ENCODE measurements at places on chromosomes 12 and 14.

DNA sequence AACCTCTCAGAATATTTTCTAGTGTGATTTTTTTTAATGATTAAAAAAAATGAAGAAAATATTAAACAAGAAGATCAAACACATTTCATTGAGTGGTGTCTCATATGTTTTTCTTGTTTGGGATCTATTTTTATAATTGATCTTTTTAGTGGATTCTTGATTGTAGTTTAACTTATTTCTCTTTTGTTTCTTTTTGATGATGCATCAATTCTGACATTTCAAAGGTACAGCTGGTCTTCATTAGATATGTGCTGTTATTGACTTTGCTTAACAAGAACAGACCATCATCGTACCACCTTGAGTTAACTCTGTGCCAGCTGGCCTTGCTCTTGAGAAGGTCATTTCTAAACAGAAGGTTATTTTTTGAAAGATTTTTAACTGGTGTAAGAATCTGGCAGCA, 45.8 kb upstream of the FGD4 start:
- no peak for DNase-seq

DNA sequence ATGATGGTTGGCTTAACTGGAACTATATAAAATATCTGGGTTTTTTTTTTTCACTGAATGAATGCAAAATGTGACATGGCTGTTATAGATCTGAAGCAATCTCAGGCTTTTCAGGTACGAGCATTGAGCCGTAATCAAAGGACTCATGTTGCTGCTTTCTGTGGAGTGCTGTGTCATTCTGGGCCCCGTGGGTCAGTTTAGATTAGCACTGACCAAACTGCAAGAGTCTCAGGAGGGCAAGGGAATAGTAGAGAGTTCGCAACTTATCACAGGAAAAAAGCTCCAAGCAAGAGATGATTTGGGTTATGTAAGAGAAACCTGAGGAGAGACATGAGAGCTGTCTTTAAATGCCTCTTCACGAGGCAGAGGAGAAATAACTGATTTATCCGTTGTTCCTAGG, 59.1 kb downstream of the UBR7 start:
- DNase-seq, result no peak

DNA sequence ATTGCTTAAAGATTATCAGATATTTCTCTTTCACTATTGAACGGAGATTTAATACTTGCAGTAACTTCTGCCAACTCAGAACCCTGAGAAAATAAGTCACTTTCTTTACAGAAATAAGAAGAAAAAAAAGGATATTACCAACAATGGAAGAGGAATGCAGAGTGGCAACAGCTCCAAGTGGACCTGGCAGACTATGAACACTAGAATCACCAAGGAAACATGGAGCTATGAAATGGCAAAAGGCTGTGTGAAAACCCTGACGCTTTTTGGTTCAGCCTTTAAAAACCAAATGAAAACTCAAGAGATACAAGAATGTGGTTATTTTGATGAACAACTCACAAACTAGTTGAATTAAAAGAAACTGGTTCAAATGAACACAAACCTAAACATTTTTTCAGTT, 17.7 kb downstream of the DTD2 start:
- DNase-seq, result peak; percentile 48

GRCh38 chr12:47554046-47554653, 151.7 kb downstream of the RPAP3 start:
- DNase-seq, result no peak

DNA sequence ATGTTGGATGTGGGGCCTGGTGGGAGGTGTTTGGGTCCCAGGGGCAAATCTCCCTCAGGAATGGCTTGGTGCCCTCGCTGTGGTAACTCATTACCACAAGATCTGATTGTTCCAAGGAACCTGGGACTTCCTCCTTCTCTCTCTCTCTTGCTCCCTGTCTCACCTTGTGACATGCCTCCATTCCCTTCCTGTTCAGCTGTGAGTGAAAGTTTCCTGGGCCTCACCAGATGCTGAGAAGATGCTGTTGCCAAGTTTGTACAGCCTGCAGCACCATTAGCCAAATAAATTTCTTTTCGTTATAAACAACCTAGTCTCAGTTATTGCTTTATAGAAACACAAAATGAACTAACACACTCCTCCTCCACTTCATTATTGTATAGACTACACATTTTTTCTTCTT, 759.8 kb upstream of the MDGA2 start:
- DNase-seq, result no peak

GRCh38 chr12:80937391-80938238, at the start of gene LIN7A:
Gene LIN7A (minus strand): TSS chr12:80937934. CDS start chr12:80937722, 212 bp downstream.
- peak; percentile 91 for DNase-seq

DNA sequence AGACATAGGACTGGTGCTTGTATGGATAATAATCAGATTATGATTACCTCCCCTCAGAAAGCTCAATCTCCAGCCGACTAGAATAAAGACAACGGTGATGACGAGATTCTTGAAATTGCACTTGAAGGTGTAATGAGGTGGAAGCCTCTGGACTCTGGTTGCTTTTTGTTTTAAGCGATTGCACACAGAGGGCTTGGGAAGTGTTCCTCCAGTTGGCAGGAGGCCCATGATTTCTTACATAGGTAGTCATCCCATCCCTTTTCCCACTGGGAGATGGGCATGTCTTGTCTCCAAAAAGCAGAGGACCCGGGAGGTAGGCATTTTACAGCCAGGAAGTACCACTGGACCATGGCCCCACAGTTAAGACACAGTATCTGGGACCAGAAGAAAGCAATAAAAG, 165.7 kb upstream of the FKBP4 start:
- DNase-seq, result no peak

DNA sequence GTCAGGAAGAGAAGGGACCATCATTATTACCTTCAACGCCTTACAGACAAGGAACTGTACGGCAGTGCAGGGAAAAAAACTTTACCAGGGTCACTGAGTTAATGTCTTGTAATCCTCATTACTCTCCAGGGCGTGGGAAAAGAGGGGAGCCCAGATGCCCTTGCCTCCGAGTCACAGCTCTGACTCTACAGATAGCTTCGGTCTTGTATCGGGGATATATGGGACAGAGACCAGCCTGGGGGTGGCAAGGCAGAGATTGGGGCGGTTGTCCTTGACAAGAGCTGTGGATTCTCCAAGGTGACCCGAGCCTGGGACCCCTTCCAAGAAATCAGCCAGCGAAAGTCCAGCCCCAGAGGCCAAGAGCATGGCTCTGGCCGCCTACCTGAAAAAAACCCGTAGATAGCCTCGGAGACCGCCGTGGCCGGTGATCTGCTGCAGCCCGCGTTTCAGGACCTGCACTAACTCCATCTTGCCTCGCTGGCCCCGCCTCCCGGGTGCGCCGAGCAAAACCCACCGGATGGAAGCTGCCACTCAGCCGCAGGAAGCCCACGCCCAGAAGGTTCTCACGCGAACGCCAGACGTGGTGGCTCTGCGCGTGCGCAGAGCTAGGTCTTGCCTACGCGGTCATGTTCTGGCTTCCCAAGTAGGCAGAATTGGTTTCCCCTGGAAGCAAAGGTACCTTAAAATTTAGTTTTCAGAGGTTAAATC, at the start of gene NDUFA12:
Gene NDUFA12, minus strand, starts transcription at position 485 of the 708 bp plus-strand sequence. Its CDS starts 17 bp downstream, at position 468.
- peak; percentile 98 for DNase-seq

GRCh38 chr12:107233551-107233950, 140.2 kb upstream of the CRY1 start:
- DNase-seq, result no peak

DNA sequence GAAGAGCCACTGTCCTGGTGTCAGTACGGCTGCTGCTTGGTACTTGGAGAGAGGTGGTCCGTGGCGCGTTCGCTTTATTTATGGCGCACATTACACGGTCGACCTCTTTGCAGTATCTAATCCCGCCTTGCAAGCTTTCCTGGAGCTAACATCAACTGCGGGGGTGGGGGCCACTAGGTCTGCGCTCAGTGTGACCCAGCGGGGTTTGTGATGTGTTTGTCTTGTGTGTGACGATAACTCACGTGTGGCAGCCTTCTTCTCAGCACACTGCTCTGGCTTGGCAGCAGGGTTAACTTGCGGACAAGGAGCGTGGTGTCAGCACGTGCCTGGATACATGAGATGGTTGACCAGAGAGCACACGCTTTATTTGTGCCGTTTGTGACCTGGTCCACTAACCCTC, 122.2 kb upstream of the RTL1 start:
- no peak for DNase-seq

GRCh38 chr14:51644217-51644933, 7.3 kb upstream of the FRMD6 start:
- DNase-seq, result no peak

DNA sequence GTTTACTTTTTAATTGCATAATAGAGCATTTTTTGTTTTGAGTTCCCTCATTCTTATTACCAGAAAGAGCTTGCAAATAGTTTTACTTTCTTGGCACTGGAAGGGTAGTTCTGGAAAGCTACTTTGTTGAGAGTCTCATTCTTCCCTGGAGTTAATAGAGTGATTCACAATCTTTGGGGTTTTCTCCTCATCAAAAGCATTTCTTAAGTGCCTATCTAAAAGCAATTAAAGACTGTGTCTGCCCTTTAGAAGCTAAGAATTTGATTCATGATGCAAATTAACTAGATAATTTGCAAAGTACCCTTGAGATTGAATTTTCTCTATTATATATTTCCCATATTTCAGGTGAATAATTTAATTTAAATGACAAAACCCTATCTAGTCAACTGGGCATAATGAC, 8.1 kb upstream of the BMAL2 start:
- DNase-seq, result peak; percentile 42

DNA sequence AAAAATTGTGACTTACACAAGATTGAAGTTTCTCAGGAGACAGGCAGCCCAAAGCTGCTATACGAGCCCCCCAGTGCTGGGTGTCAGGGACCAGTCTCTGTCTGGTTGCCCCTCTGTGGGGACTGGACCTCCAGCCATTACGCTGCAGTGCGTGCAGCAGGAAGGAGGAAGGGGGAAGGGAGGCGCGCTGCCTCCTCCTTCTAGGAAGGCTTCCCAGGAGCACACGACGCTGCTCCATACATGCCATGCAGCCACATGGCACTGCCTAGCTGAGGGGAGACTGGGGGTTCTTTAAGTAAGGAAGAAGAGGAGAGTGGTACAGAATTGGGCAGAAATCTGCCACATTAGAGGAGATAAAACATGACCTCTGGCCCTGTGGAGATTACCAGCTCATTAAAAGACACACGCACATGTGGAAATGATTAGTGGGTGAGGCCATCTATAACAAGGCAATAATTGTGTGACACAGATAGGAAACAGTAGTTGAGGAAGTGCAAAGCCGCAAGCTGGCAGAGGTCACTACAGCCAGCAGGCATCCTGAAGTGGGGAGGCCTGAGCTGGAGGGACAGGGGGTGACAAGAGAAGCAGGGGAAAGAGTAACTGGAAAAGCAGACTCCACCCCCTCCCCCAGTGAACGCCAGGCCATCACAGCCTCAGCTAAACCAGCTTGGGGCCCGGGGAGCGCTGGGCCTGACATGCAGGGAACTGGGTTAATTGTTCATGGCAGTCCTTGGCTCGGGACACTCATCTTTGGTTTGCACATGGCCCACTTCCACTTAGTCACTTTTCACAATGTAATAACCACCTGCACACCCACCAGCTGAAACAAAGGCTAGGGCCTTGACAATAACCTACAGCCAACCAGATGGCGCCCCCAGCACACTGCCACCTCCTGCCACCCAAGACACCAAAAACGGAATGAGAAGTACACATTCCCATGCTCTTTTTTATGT, 39.6 kb downstream of the CCDC88C start:
- DNase-seq, result peak; percentile 47

- no peak for DNase-seq
Measured at GRCh38 chr14:55151601-55152000, 22.5 kb downstream of the LGALS3 start.

DNA sequence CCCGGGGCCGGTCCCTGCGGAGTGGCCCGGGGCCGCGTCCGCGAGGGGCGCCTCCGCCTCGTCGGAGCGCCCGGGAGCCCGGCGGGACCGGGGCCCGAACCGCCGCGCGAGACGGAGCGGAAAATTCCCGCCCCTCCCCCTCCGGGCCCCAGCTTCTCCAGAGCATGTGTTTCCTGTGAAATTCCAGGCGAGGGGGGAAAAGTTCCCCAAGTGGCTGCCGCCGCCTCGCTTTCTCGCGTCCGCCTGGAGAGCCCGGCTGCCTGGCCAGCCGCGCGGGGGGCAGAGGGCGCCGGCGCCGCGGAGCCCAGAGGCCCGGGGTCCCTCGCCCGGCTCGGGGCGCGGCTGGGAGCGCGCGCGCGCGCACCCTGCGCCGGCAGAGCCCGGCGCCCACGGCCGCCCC, 904 bp downstream of the CACNA1C start:
- peak; percentile 64 for DNase-seq

GRCh38 chr12:2607881-2608607, 186.7 kb upstream of the FKBP4 start:
- DNase-seq, result no peak

- DNase-seq, result no peak
Measured at GRCh38 chr14:96062010-96062409, 22.8 kb downstream of the C14orf132 start.

GRCh38 chr12:90355711-90356355, 599.1 kb downstream of the CCER1 start:
- DNase-seq, result no peak

- no peak for DNase-seq
Measured at GRCh38 chr12:105820429-105821125, 318.2 kb downstream of the NUAK1 start.

DNA sequence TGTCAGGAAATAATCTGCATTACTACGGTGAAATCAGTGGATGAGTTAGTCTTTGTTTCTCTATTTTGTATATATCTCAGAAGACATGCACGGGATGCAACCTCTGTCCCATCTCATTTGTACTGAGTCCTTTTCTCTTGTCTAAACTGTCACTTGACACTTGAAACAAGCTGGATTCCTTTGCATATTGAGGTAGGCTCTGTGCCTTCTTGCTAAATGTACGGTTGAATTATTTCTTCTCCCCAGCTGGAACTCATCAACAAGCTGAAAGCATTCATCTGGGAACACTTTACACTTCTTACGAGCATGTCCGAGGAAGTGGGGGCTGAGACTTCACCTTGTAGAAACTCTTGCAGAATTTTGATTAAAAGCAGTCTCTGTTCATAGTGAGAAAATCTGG, 119.5 kb downstream of the VEZT start:
- DNase-seq, result peak; percentile 9

DNA sequence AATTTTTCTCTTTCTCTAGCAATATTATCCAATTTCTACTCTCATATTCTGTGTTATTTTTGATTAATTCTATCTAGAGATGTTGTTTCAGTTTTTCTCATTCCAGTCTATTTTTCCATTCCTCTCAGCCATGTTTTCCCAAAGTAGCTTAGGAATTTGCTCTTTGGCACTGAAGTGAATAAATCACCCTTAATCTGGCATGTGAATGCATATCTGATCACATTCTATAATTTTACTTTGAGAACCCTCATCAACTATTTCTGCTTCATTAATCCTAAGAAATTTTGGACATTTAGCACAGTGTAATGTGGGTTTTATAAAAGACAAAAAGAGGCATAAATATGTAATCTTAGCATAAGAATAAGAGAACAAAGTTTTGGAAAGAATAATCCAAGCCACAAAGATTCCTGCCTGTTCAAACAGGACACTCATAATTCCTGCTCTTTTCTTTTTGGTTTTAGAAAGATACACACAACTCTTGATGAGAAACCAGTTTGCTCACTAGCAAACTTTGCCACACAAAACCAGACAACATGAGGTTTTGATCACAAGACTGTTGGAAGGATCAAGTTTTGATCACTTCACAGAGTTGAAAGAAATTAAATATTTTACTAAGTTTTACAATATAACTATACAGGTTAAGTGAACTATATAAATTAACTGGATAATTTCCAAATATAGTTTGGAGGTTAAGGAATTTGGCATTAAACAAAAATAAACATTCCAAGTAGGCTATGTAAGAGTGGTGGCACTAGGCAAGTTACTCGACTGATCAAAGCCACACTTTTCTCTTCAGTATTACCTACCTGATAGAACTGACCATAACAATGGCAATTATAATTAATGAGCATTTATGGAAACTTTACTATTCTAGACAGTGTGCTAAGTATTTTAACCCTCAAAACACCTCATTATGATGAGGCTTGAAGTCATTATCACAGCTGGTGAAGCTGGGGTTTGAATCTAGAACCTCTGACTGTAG, 226.6 kb upstream of the TMTC1 start:
- DNase-seq, result no peak
